ENCODE measurements at places on chromosomes 4 and X.

- peak; percentile 26 for DNase-seq
Measured at GRCh38 chr4:24121395-24122175, 231.7 kb upstream of the PPARGC1A start.

- no peak for DNase-seq
Measured at GRCh38 chr4:15930314-15930713, 8.2 kb downstream of the FGFBP1 start.

GRCh38 chrX:68703369-68703768 lies 55.9 kb downstream of the STARD8 start:
- no peak for DNase-seq

- DNase-seq, result no peak
Measured at GRCh38 chr4:87886083-87886482, 53.3 kb downstream of the MEPE start.

DNA sequence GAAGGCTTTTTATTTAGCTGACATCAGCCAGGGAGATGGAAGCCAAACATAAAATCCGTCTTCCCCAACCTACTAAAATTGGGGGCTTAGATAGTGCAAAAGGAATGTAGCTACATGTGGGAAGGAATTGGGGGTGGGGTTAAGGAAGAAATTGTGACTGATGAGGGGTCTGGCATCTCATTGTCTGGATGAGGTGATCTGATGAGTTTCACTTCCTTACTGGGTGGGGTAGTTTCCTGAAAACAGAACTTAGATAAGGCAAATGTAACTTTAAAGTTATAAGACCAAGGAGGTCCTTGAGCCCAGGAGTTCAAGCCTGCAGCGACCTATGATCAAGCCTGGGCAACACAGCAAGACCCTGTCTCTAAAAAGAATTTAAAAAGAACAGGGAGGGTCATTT lies 105.5 kb upstream of the NEIL3 start:
- no peak for DNase-seq

DNA sequence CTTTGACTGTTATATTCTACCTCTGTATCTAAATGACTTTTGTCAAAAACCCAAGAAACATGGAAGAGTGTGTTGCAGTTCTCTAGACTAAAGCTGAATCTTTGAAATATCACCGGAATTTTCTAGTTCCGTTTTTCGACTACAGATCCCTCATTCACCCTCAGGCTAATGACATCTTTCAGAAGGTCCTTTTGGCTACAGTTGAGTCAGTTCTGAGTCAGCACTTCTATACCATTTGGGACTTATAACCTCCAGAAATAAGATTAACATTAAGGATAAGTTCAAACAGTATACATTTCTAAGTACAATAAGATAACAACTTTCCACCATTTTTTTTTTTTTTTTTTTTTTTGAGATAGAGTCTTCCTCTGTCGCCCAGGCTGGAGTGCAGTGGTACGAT lies 331.0 kb upstream of the CPXCR1 start:
- DNase-seq, result no peak

DNA sequence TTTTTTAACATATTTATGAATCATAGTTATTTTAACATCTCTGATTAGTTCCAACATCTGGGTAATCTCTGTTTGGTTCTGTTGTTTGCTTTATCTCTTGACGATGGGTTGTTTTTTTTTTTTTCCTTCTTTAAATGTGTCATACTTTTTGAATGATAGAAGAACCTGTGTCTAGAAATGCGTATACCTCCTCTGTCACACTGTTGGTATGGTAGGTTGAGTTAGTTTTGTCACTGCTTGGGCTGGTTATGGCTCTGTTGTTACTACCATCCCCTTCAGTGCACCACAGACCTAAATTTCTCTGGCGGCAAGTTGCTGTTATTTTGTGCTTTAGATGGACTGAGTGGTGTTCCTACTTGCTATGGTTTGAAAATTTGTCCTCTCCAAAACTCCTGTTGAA lies 16.8 kb downstream of the STIM2 start:
- no peak for DNase-seq

DNA sequence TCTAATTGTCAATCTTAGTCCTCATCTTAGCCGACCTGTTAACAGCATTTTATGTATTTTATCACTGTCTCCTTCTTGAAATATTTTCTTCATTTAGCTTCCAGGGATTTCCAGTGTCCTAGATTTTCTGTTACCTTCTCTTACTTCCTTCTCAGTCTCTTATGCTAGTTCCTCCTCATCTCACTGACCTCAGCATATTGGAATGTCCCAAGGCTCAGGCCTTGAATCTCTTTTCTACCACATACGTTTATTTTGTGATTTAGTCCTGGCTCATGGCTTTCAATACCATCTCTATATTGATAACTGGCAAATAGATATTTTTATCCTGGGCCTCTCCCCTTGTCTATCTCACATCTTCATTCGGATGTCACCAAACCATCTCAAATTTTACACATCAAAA lies 61.1 kb downstream of the IQCM start:
- peak; percentile 55 for DNase-seq

- peak; percentile 43 for DNase-seq
Measured at GRCh38 chr4:52103319-52103718, 52.2 kb downstream of the SPATA18 start.

DNA sequence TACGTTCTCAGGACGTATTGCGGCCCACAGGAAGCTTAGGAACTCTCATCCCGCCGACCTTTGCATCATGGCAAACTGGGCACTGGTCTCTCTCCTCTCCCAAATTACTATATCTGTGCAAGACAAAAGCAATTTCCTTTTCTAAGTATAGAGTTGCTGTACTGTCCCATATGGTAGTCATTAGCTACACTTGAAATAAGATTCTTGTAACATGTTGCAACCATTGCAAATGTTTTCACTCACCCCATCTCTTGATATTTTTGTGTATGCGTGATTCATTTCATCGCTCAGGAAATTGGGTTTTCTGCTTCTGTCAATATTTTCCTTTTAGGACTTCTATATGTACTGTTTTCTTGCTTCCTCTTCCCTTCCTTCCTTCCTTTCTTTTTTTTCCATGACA lies 15.7 kb downstream of the ARMCX6 start:
- peak; percentile 81 for DNase-seq

GRCh38 chr4:663438-664428 lies 10.3 kb downstream of the ATP5ME start:
- no peak for DNase-seq

- DNase-seq, result no peak
Measured at GRCh38 chr4:7503559-7504249, 69.0 kb upstream of the PSAPL1 start.

- no peak for DNase-seq
Measured at GRCh38 chr4:177308847-177309521, 690 bp upstream of the NEIL3 start.

GRCh38 chr4:99408346-99408745 lies 26.8 kb downstream of the ADH7 start:
- DNase-seq, result no peak

GRCh38 chr4:83606898-83607297 lies 71.0 kb downstream of the GPAT3 start:
- no peak for DNase-seq

GRCh38 chr4:126513596-126513995 lies 1119.2 kb upstream of the INTU start:
- DNase-seq, result peak; percentile 63

DNA sequence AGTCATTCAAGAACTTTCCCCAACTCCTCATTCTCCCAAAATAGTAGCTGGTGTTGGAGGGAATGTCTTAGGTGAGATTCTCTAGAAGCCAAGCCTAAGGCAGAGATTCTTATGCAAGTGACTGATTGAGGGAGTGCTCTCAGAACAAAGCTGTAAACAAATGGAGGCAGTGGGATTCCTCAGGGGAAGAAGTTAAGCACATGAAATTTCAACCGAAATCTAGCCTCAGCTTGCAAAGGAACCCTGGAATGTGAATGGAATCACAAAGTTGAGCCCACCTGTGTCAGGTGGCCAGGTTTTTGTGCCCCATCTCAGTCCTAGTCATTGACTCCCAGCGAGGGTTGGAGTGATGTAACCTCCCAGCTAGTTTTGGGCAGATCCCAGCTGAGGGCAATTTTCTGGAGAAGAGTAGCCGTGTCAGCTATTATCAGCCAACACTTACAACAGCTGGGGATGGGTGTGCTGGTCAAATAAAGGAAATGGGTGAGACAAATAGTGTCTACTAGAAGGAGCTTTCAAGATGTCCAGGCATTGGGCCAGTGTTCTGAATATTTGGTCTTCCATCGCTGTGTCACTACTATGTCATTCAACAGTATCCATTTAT lies 29.7 kb upstream of the FGF2 start:
- DNase-seq, result peak; percentile 39

DNA sequence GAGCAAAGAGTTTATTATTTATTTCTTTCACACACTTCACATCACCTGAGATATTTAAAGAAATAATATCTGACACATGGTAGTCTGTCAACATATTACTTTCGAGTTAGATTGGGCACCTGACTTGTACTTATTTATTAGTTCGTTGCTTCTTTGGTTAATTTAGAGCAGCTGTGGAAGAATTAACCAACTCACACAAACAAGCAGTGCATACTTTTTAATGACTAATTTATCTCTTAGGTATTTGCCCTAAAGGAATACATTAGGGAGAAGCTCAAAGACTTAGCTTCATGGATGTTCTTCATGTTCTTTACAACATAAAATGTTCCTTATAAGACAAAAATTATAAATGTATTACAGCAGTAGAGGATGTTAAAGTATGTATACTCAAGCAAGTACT lies 242.9 kb downstream of the ARHGAP24 start:
- DNase-seq, result peak; percentile 38

DNA sequence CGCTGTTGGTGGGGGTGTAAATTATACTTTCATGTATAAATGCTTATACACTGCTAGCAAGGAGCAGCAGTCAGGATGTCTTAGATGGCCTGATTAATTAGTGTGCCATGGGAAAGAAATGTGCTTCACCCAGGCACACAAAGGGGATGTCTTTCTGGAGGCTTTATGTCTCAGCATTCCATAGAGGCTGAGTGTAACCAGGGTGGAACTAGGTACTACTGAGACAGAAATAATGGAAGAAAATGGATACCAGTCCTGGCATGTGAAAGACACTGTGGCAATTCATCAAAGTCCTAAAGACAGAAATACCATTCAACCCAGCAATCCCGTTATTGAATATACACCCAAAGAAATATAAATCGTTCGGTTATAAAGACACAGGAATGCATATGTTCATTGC lies 52.5 kb downstream of the PF4 start:
- no peak for DNase-seq

DNA sequence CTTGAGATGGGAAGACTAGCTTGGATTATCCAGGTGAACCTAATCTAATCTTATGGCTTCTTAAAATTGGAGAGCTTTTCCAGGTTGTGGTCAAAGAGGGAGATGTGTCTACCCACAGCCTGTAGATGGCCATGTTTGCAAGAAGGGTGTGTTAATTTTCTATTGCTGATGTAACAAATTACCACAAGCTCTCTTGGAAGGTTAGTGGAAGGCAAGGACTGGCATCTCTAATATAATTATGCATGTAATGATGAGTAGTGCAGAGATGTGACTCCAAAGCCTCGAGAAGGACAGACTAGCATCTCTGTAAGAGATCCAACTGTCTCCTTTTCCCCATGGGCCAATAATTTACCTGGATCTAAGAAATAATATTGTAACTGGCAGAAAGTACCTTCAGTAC lies 3.2 kb upstream of the ADH1B start:
- DNase-seq, result no peak

GRCh38 chrX:154484255-154485149 lies 1.9 kb downstream of the UBL4A start:
- no peak for DNase-seq

- DNase-seq, result no peak
Measured at GRCh38 chr4:158894826-158895225, 126.0 kb downstream of the FNIP2 start.

GRCh38 chr4:60081839-60082238 lies 1118.3 kb upstream of the ADGRL3 start:
- no peak for DNase-seq

Data from fibroblast of skin of abdomen (primary cell).